ENCODE measurements at places on chromosomes 1 and 21.

GRCh38 chr1:193434319-193434718 lies 247.9 kb upstream of the B3GALT2 start:
- DNase-seq: no peak

DNA sequence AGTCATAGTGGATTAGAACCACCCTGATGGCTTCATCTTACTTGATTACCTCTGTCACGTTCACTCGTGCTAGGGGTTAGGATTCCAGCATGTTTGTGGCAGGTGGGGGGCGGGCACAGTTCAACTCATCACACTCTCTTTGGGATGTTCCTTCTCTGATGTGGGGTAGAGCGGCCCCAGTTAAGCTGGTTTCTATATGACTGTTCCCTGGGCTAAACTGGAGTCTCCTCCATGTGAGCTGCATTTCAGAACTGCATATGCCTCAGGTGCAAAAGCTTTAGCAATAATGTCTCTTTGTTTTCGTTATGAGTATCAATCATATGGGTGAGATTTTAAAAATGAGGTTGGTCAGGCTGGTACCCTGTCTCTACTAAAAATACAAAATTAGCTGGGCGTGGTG lies 393.2 kb downstream of the RPS6KC1 start:
- DNase-seq: no peak

DNA sequence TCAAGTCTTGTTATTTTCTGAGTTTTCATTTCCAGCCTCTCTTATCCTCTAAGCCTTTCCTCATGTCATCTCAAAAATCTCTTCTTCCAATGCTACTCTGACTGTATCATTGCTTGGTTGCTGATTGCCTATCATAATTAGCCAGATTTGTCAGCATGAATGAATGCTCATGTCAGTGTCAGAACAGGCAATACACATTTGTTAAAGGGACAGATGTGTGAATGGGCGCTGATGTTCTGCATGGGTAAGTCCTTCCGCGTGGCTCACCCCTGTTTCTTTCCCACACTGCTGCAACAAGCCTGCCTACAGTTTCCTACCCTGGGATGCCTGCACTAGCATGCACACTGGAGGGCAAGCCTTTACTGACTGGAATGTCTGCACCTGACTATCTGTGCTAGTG lies 100.6 kb downstream of the RHOU start:
- DNase-seq: no peak

GRCh38 chr1:157963713-157964112 lies 29.7 kb upstream of the KIRREL1 start:
- peak; percentile 69 for DNase-seq

- no peak for DNase-seq
These were observed 41.0 kb downstream of the UBASH3A start for GRCh38 chr21:42444745-42445059.

DNA sequence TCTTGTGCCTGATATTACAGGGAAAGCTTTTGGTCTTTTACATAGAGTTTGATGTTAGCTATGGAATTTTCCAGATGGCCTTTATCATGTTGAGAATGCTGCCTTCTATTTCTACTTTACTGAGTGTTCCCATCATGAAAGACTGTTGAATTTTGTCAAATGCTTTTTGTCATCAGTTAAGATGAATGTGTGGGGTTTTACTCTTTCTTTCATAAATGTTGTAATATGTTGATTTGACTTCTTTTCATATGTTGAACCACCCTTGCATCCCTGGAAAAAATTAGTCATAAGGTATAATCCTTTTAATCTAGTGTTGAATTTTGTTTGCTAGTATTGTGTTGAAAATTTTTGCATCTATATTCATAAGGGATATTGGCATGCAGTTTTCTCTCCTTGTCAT lies 16.1 kb upstream of the HOOK1 start:
- no peak for DNase-seq

DNA sequence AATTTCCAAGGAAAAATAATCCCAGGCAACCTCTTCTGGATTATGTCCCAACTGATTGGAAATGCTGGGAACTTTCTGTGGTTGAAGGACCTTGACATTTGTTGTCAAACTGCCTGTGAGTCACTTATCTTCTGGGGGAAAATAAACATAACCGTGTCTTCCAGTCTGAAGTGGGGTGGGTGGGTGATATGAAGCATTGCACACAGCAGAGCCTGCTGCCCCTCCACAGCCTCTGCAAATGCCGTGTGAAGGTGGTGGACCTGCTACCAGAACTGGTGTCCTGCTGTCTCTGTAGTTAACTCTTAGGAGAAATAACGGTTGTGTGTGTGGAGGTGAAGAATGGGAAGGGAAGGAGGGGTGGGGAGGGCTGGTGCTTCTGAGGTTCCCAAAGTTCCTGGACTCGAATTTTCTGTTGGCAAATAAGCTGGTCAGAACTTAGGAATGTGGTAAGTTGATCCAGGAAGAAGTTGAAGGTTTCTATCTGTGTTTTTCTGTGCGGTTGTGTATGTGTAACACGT lies 23.2 kb downstream of the GALNT2 start:
- no peak for DNase-seq

DNA sequence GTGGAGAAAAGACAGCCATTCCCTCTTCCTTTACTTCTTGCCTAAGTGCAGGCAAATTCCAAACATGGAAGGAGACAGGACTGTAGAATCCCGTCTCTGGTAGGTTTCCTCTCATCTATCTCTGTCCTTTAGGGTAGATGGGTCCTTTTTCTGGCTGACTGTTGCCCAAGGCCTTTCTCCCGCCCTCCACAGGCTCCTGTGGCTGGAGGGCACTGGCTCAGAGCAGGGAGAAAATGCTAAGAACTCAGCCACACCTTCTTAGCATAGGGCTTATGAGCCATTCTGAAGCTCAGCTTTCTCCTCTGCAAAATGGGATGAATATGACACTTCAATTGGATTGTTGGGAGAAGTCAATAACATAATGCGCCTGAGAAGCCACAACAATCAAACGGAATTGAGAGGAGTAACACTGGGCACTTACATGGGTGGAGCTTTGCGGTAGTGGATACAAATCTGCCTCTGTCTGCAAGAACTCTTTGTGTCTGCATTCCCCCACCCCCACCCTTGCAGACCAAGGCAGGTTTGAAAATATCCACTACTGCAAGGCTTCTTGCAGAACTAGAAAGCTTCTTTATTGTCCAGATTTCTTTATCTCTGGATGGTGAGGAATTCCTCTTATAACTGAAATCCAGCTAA lies 94.7 kb downstream of the CSMD2 start:
- no peak for DNase-seq

DNA sequence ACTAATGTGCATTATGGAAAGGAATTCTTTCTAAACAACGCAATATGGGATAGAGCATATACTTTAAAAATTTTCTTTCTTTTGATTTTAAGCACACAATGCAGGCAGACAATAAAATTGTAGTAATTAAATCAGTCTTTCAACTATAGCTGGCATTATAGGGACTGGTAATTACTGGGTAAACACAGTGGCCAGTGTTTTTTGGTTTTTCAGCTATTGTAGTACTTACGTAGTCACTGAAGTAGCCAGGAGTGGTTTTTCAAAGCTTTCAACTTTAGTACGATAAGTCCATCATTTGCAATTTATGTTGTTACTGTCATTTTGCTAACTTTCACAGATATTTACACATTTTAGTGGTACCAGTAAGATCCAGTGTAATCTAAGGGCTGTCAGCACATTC lies 50.6 kb downstream of the RAB3GAP2 start:
- no peak for DNase-seq

DNA sequence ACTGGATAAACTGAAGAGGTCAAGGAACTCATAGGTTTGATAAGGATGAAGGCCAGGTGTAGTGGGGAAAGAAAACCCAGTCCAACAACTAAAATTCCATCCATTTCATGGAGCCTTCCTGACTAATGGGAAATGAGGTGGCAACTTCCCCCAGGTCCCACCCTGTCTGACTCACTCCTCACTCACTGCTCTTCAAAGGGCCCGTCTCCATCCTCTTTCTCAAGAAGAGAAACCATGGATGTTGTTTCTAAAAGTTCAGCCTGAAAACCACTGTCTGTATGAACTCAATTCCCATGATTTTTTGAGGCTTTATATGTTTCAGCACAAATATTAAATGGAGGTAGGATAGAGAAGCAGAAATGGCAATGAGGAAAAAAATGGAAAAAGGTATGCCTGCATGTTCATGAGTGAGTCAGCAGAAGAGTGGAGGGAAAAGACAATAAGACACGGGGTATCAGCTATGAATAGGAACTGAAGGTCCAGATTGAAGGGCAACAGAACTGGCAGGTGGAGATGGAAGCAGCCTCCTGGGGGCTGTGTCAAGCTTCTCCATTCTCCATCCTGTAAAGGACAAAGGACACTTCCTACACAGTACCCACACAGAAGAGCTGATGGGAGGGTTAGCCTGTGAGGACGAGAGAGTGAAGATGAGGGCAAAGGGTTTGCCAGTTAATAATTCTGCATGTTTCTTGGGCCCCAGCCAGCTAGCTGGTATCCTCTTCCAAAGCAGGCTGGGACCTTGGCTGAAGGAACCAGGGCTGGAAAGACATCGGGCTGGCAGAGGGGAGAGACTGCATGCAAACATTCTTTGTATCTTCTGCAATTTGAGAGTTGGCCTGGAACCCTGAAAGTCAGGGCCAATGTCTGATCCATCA lies 5.5 kb upstream of the ELOVL1 start:
- DNase-seq: no peak

DNA sequence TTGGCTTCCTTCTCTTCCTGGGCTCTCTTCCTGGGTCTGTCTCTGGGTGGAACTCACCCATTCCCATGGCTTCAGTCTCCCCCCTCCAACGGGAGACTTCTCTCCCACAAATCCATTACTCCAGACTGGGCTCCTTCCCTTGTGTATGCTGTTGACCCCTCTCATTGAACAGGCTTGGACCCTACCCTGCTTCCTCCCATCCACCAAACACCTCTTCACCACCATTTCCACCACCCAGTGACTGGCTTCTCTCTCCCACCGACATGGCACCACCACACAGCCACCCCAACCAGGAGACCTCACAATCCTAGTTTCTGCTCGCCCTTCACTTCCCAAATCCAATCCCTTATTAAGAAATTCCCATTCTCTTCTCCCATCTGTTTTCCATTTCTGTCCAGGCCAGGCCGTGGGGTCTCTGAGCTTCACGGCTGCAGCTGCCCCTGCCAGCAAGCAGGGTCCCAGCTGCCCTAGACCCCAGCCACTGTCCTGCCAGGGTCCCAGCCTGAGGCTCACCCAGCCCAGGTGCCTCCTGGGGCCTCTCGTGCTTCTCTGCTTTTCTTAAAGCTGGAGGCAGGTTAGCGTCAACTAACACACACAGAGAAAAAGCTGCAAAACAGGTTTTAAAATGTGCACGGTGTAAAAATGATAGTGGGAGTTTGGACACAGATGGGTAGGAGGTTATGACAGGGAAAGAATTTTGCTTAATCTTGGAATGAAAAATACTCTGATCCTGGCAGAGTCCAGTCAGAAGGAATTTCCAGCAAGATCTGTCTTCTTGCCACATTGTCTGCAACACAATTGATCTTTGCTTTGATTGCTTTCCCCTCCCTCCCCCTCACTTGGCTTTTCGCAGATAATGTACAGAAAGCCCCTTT lies 383.8 kb upstream of the VAMP3 start:
- no peak for DNase-seq

DNA sequence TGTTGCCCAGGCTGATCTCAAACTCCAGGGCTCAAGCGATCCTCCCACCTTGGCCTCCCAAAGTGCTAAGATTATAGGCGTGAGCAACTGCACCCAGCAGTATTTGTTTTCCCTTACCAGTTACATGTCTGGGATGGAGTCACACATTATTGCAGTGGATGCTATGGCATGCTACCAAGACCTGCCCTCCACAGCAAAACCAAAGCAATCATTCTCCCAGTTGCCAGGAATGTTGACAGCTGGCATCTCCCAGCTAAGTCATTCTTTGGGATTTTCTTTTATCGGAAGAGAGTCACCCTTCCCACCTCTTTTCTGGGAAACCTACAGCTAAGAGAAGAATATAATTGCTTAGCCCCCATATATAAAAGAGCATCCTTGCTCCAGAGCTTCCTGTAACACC lies 49.4 kb upstream of the RGS7 start:
- no peak for DNase-seq

DNA sequence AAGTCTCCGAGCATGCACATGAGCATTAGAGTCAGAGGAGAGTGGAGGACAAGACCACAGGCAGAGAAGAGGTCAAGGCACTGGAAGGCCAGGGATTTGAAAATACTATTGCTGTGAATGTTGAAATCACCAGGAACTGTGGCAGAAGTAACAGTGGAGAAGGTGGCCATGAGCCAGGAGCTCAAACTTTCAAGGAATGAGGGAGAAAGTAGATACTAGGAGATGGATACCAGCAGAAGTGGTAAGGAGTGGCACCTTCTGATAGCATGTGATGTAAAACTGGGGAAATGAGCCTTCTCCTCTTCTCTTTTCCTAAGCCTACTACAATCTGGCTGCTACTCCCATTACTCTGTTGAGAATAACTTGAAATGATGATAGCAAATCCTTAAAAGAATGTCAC lies 1.8 kb upstream of the CR1 start:
- no peak for DNase-seq

DNA sequence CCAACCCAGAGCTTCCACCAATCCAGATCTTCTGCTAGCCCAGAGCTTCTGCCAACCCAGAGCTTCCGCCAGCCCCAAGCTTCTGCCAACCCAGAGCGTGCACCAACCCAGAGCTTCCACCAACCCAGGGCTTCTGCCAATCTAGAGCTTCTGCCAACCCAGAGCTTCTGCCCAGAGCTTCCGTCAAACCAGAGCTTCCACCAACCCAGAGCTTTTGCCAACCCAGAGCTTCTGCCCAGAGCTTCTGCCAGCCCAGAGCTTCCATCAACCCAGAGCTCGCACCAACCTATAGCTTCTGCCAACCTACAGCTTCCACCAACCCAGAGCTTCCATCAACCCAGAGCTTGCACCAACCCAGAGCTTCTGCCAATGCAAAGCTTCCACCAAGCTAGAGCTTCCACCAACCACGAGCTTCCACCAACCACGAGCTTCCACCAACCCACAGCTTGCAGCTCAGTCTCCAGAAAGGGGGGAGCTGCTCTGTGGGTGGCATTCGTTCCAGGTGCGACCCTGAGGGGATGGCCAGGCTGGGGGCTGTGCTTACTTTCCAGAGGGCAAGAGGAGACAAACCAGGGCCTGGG lies 23.8 kb downstream of the CRYAA start:
- no peak for DNase-seq

DNA sequence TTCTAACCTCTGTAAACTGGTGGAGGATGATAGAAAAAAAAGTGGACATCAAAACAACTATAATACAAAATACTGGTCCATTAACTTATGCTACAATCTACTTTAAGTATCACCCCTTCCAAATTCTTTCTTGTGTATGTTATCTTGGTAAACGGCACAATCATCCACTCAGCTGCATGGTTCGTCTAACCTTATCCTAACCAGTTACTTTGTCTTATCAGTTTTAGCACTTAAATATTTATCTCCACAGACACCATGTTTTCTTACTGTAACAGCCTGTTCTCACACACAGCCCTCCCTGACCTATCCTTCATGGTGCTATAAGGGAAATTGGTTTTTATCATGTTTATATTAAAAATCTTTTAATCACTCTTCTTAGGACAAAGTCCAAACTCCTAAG lies 157.2 kb downstream of the PTGER3 start:
- no peak for DNase-seq

GRCh38 chr1:238450976-238451375 lies 560.3 kb upstream of the ZP4 start:
- no peak for DNase-seq

DNA sequence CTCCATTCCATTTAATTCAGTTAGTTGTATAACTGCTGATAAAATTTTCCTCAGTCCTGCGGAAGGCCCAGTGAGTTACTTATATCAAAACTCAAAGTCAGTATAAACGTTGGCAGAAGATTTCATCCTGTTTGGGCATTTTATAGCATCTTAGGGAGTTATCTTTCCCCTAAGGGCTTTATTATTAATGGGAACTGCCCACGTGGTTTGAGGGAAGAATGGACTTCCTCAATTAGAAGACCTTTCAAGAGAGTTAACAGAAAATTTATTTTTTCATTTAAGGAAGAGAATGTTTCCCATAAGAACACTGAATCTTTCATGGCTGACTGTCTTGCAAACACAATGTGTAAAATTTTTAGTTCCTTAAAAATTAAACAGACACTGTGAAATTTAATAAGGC lies 400.1 kb downstream of the NEGR1 start:
- no peak for DNase-seq
